ENCODE measurements at places on chromosomes 2 and 18. TPM values are rescaled to one million over a fixed set of nuclear protein-coding genes. Genes with fewer than 3 reads are reported as not detected.

Gene MOCOS
- total RNA-seq, result 7.5 TPM

Gene FBXO41
- 6.7 TPM for total RNA-seq

Gene DPP4
- 7.8 TPM for total RNA-seq

Gene AFF3
- 0.03 TPM for total RNA-seq

Gene GTF2A1L
- total RNA-seq, result not detected

Gene LRP2
- not detected for total RNA-seq

Gene KCNE4
- 0.51 TPM for total RNA-seq

Gene RPRM
- total RNA-seq, result not detected

Gene COL4A3
- total RNA-seq, result not detected

Gene SCYGR4
- not detected for total RNA-seq

Gene ZNF804A
- total RNA-seq, result not detected

Gene CHN1
- total RNA-seq, result 1.3 TPM

Gene INPP5D
- 135 TPM for total RNA-seq

Gene ABHD1
- not detected for total RNA-seq

Gene ANKRD62
- not detected for total RNA-seq

Gene FHL2
- total RNA-seq, result 363 TPM

Gene MAP2
- 31.5 TPM for total RNA-seq

Gene NEUROD1
- total RNA-seq, result not detected

Gene POTEC
- total RNA-seq, result not detected

Gene NDUFS1
- 80.9 TPM for total RNA-seq

Measured in mammary epithelial cell (primary cell).